ENCODE measurements at places on chromosomes 11 and 22. TPM values are rescaled to one million over a fixed set of nuclear protein-coding genes. Genes with fewer than 3 reads are reported as not detected.

Gene F2
- 0.40 TPM for total RNA-seq

Gene HOATZ
- total RNA-seq, result 25.4 TPM

Gene ATP5MG
- total RNA-seq, result 143 TPM

Gene OR2AG2
- total RNA-seq, result 0.06 TPM

Gene TREH
- total RNA-seq, result not detected

Gene PHETA2
- 18.1 TPM for total RNA-seq

Gene EFEMP2
- 67.0 TPM for total RNA-seq

Gene OR10A5
- not detected for total RNA-seq

Gene CARD10
- 12.0 TPM for total RNA-seq

Gene EMID1
- 7.9 TPM for total RNA-seq
